Activated naive CD4-positive, alpha-beta T cell treated with anti-CD3 and anti-CD28 coated beads for 36 hours (primary cell): ENCODE measurements at places on chromosomes 3 and 15.

- peak; percentile 54 for DNase-seq
Observed at GRCh38 chr15:71730277-71731144, 79.8 kb upstream of the NR2E3 start.

DNA sequence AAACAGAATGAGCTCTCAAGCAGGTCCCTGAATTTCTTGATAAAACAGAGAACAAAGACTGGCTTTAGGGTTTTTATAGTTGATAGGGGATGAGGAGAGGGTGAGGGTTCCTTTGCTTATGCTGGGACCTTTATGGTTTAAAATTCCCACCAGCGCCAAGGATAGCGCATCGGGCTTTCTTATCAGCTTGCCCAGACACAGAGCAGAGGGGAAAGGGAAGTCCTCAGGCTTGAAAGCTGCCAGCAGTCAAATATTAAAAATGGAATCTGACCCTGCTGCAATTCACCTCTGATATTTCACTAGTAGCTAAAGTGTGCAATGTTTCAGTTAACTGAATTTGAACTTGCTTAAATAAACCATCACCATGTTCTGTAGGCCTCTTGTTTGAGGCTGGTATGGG, 55.0 kb upstream of the EPHA3 start:
- no peak for DNase-seq

DNA sequence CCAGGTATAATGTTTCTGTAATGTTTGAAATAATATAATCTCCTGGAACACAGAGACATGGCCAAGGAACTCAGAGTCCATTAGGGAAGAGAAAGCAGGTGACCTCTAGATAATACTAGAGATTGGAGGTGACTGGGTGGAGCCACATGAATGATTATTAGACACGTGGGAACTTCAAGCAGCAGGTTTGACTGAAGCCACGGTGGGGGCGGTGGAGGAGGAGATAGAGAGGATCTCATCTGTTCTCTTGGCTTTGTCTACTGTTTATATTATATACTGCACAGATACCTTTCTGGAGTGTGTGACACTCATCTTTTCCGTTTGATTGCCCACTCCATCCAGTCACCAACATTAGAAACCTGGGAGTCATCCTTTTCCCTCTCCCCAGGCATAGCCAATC, 33.7 kb downstream of the KIF7 start:
- no peak for DNase-seq

DNA sequence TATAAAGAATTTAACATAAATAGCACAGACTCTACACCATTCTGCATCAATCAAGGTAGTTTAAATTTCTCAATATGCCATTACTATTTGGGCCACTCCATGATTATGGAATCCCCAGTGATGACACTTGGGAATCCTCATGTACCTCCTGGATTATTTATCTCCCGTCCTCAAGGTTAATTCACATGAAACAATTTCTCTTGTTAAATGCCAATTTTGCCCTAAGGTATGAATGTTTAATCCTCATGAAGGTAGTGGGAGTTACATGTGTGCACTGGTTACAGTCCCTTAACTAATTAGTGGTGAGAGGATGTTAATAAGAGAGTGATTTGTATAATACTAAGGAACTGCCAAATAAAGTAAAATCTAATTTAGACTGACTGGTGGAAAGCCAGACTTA, 372.3 kb upstream of the MDFIC2 start:
- no peak for DNase-seq

DNA sequence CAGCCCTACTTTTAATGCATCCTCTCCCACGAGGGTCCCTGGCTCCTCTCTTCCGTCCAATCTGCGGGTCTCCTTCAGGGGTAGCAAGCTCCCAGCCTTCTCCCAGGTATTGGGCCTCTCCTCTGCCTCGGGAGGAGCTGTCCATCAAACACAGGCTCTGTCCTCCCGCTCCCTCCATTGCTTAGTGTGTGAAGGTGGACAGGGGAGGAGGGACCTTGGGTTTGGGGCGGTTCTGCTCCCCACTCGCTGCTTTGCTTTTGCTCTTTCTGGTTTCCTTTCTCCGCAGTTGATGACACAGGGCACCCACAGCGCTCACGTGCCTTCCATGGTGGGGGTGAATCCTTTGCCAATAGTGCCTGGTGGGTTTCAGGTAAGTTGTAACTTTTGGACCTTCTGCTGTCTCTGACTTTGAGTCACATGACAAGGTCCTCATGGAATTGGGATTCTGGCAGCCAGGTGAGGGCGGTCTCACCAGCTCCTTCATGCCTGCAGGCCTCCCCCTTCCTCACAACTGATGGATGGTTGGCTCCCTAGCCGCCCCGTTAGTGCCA, 18.9 kb downstream of the MUC20 start:
- no peak for DNase-seq

DNA sequence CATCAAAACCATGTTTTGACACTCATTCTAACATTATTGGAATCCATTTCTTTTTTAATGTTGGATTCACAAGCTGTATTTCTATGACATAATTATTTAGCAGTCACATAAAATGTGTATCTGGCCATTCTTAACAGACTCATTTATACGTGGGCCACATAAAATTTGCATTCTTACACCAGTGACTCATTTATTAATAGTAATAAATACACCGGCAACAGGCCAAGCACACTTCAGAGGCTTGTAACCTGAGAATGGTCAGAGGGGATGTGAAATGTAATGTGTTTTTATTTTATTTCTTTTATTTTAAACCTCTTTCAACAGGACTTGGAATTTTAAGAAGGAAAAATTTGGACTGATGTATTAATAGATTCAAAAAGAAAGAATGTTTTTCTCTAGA, 384.9 kb upstream of the RARB start:
- no peak for DNase-seq

DNA sequence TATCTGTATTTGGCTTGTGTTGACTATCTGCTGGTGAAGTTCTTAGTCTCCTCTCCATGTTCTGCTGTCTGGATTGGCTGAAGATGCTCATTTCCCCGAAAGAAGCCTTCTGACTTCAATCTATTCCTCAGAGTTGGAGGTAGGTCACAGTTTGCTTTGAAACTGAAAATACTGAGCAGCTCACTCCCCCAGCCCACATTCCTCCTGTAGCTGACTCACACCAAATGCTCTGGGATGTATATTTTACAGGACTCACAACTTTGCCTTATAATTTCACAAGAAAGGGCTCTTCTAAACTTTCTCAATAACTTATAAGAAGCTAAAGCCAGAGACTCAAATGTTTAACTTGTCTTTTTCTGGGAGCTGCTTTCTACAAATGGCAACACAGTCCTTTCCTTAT, 36.3 kb upstream of the SNX4 start:
- no peak for DNase-seq

DNA sequence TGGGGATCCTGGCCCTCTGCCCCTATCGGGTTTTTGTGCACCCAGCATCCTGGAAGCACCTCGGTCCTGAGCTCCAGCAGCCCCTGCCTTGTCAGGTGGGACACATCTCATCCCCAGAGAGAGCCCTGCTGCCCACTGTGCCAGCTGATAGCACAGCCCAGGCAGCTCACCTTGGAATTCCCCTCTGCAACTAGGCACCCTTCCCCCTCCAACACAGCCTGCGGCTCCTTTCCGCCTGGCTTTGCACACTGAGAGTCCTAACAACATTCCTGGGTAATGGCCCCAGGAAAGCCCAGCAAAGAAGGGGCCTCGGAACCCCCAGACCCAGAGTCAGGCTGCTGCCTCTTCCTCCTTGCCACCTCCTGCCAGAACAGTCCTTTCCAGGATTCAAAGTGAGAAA, 5.9 kb downstream of the HCN4 start:
- DNase-seq, result no peak

- DNase-seq, result no peak
Observed at GRCh38 chr3:11635680-11636393, 7.9 kb downstream of the VGLL4 start.

GRCh38 chr15:79028411-79028964, 62.1 kb downstream of the RASGRF1 start:
- peak; percentile 61 for DNase-seq

DNA sequence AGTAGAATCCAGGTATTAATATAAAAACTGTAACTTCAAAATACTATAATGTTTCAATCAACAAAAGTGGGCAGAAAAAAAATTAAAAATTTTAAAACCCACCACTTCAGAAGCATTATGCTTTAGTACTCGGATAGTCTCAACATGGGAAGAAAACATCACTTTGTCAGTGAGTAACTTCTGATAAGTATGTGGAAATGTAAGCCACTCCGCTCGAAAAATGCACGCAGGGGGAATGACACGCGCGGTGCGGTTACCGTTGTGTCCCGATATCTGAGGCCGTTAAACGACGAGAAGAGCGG, 656 bp downstream of the NGLY1 start:
- no peak for DNase-seq

DNA sequence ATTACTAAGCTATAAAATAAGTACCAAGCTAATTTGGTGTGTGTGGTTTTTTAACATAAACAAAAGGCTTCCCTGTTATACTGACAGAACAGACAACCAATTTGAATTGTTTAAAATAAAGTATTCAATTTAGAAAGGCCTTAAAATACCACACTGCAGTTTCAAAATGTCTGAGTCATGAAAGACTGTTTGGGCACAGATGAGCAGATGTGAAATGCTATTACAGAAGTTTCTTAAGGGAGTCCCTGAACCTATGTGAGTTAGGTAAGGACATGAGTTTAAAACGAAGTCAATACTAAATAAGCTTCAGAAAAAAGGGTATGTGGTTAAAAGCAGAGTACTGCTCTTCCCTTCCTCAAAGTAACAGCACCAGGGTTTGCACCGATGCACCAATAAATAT, 69.7 kb upstream of the SETMAR start:
- no peak for DNase-seq

DNA sequence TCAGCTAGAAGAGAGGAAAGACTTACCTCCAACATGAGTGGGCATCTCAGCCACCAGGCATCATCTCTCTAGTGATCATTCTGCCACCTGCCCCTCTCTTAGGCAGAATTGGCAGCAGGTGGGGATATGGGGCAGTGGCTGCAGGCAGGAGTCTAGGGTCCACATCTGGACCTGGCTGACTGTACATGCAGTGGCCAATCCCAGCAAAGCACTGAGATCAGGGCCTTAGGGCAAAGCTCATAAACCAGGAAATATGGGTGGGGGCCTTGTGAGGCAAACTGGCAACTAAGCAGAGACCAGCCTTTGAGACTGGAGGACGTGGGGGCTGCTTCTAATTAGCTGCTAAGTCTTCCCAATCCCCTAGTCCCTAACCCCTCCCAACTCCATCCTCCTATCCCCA, 12.9 kb downstream of the POMGNT2 start:
- DNase-seq, result no peak

- DNase-seq, result no peak
Observed at GRCh38 chr3:14401692-14402303, 608 bp upstream of the SLC6A6 start.
